ENCODE measurements at places on chromosomes 16 and 17.

DNA sequence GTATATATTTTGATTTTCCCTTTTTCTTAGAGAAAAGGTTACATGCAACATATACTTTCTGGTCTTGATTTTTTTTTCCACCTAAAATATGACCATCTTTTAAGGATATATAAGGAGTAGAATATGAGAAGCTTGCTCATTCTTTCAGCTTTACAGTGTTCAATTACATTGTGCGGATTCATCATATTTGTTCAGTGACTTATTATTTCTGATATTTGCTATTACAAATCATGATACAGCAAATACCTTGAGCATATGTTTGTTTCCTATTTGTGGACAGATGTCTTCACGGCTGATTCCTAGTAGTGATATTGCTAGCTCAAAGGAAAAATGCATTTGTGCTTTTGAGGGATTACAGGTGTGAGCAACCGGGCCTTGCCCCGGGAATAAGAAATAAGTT lies 18.1 kb downstream of the KATNIP start:
- no peak for DNase-seq

DNA sequence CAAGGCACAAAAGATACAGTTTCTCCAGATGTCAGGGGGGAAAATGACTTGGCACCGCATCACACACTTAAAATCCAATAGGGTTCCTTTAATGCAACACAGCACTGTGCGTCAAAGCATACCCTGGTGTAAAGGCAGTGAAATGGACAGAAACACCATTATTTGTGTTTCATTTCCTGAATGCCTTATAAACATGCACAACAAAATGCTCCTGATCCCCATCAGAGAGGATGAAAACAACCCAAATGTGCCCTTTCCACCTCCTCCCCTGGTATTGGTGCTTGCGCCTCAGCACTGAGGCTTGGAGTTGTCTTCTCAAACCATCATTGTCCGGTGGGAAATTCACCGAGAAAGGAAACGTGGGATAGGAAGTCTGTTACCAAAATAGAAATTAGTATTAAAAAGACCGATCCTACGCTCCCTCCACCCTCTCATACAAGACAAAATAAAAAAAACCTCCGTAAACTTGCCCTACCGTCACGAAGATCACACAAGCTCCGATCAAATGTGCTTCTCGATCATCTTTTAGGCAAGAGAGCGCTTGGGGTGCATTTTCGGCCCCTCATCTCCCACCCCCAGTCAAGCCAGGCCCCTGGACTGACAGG lies 722 bp downstream of the CDC27 start:
- peak; percentile 59 for DNase-seq

- no peak for DNase-seq
Measured at GRCh38 chr16:10688291-10688690, 6.4 kb downstream of the TEKT5 start.

- no peak for DNase-seq
Measured at GRCh38 chr16:18833707-18834505, 32.6 kb upstream of the ARL6IP1 start.

DNA sequence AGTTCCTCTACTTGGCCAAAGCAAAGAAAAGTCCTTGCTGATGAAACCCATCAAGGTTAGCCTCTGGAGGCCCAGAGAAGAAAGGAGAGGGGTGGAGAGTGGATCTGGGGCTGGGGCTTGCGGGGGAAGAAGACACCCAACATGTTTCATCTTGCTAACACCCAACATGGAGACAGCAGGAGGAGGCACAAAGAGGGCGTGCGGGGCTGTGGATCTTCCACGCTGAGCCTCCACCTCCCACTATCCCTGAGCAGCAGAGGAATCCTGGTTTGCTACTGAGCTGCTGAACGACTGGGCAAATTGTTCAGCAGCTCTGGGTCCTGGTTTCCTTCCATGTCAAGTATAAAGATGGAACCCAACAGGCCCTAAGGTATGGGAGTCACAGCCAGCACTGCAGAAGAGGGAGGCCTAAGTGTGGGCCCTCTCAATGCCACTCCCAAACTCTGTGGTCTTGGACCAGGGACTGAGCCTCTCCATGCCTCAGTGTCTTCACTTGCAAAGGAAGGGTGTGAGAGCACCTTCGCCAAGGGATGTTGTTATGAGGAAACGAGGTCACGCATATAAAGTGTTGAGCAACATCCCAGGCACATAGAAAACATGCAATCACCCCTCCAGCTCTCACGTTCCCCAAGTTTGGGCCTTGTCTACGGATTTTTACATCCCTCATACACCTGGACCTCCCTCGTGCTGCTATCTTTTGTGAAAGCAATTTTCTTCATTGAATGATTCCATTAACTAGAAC lies 122.5 kb downstream of the XYLT1 start:
- DNase-seq, result no peak

GRCh38 chr17:79789943-79790804 lies 6.7 kb downstream of the CBX8 start:
- no peak for DNase-seq

GRCh38 chr16:72246423-72246822 lies 74.5 kb upstream of the PMFBP1 start:
- DNase-seq, result no peak

- no peak for DNase-seq
Measured at GRCh38 chr17:30808785-30809286, 15.7 kb downstream of the CRLF3 start.

DNA sequence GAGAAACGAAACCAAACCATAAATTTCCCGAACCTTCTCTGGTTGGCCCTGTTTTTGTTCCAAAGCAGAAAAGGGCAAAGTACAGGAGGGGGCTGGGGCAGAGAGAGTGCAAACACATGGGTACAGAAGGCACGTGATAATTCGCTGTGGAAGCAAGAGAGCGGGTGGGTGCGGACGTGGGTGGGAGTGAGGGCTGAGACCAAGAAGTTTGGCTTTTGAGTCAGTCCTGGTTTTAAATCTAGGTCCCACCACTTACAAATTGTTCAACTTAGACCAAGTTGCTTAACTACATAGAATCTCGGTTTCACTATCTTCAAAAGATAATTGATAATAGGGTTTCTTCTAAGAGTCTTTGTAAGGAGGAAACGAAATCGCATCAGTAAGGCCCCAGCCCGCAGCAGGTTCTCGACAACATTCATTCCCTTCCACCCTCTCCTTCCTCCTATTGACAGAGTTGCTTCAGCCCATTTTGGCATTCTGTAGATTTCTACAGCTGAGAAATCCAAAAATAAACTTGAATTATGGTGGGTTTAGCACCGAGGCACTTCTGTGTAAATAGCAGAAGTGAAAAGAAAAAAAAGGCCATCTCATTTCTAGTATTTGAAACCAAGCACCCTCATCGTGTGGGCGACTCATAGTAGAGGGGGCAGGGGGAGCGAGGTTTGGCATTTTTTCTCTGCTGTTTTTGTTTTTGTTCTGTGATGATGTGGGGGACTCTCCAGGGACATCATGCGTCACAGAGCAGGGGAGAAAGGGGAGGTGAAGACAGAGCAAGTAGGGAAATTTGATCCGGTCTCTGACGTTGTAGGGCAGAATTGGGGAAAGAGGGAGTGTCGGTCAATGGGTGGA lies 33.6 kb upstream of the CCR7 start:
- no peak for DNase-seq

DNA sequence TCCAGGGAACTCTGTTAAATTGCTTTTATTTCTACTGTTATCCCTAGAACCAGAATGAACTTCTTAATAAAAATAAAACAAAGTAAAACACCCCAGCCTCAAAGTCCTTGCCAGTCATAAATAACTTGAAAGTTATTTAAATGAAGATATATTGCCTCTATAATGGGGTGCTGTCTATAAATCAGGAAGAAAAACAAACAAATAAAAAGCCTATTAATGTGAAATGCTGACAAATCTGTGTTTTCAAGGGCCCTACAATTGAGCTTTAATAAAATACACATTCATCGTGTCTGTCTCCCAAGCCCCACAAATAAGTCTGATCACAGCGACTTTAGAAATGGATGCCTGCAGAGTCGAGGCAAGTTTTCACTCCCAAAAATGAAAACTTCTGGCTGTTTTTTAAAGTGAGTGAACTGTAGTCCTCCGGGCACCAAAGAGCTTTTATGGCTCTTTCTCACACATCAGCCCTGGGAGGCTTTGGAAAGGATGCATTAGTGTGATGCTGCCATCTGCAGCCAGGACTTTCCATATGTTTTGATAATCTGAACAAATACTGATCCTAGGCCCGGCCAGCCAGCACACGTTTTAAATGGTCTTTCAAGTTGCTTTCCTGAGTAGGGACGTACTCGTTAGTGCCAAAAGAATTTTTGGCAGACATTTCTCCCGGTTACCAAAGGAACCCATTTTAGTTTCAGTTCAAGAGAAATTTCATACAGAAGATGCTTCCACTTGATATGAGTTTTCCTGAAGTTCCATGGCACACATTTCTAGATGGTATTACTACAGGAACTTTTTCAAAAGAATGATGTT lies 16.3 kb downstream of the NACA2 start:
- peak; percentile 89 for DNase-seq

DNA sequence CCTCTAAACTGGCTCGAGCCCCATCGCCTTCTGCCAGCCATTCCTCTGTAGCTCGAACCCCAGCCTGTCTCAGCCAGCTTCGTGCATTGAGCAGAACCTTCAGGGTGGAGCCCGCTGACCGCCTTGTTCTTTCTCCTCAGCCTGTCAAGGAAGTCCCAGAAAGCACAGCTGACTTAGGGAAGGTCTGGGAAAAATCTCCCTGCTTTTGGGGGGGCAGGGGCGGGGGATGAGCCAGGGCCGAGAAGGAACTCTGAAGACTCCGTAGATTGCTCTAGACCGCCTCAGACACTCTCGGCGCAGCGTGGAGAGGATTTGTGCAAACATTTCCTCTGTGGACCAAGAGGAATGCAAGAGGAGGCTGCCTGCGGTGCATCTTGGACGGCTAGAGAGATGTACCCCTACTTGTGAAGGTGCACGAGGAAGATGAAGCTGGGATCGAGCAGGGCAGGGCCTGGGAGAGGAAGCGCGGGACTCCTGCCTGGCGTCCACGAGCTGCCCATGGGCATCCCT lies at the start of gene GLP2R:
GLP2R (plus strand) TSS at position 284 of the 510 bp plus-strand sequence; CDS start at position 424, 140 bp downstream.
- no peak for DNase-seq

- DNase-seq, result peak; percentile 22
Measured at GRCh38 chr17:56269556-56270389, 116.5 kb downstream of the ANKFN1 start.

- DNase-seq, result no peak
Measured at GRCh38 chr16:24114876-24115275, 141.3 kb upstream of the CACNG3 start.

DNA sequence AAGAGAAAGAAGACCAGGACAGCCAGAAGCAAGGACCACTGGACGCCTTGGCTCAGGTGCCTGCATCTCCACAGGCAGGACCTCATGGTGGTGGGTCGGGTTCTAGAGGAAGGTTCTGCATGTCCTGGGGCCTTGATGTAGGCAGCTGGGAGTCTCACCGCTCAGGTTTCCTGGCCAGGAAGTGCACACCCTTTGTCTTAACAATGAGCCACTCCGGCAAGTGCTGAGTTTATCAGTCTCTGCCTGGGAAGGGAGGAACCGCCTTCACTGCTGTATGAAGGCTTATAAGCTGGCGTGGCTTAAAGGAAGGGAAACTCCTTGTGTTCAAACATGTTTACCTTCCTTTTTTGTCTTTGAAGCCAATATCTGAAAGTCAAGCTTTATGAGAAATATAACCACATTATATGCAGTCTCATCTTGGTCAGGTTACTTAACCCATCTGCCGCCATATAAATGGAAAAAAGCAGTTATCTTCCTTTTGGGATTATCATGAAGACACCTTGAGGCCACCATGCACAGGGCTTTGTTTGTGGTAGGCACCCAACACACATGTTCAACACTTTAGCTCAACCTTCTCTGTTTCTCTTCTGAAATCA lies at the start of gene ST6GALNAC1:
ST6GALNAC1 (minus strand) TSS at position 205 of the 596 bp plus-strand sequence; CDS start at position 86, 119 bp downstream.
- no peak for DNase-seq

- no peak for DNase-seq
Measured at GRCh38 chr16:49419862-49420261, 46.3 kb downstream of the C16orf78 start.

DNA sequence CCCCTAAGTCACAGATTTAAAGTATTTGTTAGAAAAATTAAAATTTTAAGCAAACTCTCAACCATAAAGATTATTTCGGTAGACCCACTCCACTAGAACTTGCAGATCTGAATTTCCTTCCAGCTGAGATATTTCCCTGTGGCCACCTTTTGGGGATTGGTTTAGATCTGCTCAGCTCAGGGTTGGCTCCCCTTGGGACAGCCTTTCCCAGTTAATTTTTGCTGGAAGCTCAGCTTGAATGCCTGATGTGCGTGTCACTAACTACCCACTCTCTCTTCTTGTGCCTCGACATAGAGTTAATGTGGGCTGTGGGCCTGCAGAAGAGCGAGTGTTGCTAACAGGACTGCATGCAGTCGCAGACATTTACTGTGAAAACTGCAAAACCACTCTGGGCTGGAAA lies 57.6 kb downstream of the YPEL2 start:
- no peak for DNase-seq

DNA sequence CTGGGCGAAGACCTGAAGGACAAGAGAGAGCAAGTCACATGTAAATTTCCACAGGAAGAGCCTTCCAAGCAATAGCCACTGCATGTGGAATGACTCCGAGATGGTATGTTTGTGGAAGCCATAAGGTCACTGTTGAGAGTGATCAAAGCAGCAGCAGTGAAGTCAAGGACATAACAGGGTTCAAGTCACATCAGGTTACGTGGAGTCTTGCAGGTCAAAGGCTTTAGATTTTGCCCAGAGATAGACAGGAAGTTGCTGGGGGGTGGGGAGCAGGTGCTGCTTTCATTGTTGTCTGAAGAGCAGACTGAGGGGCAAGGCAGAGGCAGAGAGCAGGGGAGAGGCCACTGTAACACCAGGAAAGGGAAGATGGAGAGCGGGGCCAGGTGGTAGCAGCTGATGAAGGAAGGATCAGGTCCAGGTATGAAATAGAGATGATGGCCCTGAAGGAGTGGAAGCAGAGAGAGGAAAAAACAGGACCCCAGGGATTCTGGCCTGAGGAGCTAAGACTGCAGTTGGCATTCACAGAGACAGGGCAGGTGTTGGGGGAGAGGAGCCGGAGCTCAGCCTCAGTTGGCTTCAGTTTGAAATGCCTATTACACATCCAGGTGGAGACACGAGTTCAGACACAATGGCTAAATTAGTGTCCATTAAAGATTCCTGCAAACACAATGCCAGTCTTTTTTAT lies 129.3 kb upstream of the AXIN2 start:
- no peak for DNase-seq

- no peak for DNase-seq
Measured at GRCh38 chr17:17684906-17685774, 3.9 kb downstream of the RAI1 start.

DNA sequence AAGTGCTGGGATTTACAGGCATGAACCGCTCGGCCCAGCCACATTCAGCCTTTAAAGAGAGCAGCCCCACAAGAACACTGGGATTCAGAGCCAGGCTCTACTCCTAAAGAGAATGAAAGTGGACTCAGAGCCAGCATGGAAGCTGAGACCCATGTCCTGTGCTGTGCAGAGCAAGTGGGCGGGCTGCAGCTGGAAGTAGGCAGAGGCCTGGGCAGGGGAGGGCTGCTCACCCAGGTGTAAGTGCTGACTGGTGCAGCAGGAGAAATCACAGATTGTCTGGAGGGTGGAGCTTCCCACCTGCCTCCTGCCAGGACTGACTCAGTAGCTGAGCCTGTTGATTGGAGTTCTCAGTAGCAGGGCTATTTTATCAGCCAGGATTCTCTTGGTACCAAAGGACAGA lies 178.7 kb downstream of the KATNIP start:
- DNase-seq, result no peak
